Stimulated activated CD4-positive, alpha-beta T cell treated with anti-CD3 and anti-CD28 coated beads, Interleukin-1b, Interleukin-23, amount 100 ng/mL, for 4 hours (primary cell): ENCODE measurements at places on chromosomes 4 and X.

- no peak for DNase-seq
These were observed 141.1 kb upstream of the MID1 start for GRCh38 chrX:10761447-10761846.

- no peak for DNase-seq
These were observed 473.4 kb downstream of the TRIML1 start for GRCh38 chr4:188612659-188613058.

GRCh38 chr4:175125410-175126068, 207.4 kb downstream of the ADAM29 start:
- no peak for DNase-seq

DNA sequence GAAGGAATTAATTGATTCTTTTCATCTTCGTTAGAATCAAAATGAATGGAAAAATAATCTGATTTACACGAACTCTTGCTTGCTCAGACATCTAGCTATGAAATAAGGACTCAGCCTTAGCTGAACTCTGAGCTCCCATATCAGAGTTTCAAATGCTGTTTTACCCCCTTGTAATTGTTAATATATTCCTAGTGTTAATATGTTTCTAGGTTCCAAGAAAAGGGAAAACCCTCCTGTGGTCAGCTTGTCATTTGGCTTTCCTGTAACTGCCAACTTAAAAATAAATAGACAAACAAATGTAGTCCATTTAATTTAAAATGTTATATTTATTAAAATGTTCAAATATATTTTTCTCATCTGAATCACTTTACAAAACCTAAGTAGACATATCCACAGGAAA, 432.1 kb downstream of the ARHGAP24 start:
- DNase-seq: no peak

GRCh38 chr4:177236886-177237285, 72.8 kb upstream of the NEIL3 start:
- DNase-seq: no peak

DNA sequence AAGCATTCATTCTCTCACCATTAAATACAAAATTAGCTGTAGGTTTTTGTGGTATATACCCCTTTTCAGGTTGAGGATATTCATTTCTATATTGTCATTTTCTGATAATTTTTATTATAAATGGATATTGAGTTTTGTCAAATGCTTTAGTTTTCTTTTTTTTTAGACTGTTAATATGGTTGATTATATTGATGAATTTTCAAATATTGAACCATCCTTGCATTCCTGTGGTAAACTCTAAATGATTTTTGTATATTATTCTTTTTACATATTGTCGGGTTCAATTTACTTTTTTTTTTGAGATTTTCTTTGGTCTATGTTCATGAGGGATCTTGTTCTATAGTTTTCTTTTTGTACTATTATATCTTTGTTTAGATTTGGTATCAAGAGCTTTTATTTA, 165.1 kb downstream of the GPAT3 start:
- no peak for DNase-seq

DNA sequence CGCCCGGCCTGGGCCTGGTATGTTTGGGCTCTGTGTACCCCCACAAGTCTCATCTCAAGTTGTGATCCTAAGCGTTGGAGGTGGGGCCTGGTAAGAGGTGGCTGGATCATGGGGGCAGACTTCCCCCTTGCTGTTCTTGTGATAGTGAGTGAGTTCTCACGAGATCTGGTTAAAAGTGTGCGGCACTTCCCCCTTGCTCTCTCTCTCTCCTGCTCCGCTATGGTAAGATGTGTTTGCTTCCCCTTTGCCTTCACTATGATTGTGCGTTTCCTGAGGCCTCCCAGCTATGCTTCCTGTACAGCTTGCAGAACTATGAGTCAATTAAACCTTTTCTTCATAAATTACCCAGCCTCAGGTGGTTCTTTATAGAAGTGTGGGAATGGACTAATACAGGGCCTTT, 53.0 kb downstream of the CHST7 start:
- DNase-seq: no peak

DNA sequence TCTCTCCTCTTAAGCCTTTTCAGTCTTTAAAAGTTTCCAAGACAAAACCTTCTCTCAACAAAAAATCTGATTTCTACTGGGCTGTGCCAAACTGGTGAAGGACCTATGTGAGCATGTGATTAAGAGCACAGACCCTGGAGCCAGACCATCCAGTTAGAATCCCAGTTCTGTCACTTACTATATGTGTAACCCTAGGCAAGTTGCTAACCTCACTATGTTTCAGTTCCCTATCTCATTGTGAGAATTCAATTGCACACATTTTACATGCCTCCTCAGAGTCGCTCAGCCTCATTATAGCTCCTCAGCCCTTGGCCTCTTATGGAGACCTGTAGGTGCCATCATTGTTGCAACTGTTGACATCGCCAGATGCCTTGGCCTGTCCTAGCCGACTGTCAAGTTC, 54.1 kb upstream of the VEGFD start:
- no peak for DNase-seq
